AG09309 (cell line): ENCODE measurements at places on chromosomes 3 and 15.

- no peak for DNase-seq
These were observed 157.8 kb upstream of the ROPN1 start for GRCh38 chr3:124149771-124150170.

DNA sequence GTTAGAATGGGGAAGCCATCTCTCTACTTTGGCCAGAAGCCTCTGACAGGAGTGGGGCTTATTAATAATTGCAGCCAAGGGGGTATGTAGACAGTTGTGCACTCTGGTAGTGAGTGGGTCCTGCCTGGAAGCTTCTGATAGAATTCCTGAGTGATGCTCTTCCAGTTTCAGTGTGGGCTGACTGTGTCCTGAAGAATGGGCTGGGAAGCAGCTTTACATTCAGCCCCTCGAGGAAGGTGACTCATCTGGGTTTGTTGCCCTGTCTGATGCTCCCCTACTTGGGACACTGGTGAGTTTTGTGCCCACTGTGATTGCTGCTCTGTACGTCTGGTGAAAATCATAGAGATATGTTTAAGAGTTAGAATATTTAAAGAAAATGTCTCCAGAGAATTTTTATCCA lies 444.7 kb upstream of the RBMS3 start:
- no peak for DNase-seq

- DNase-seq, result no peak
These were observed 98.6 kb downstream of the OXNAD1 start for GRCh38 chr3:16363636-16364035.

- DNase-seq, result no peak
These were observed 58.4 kb downstream of the SCAPER start for GRCh38 chr15:76846782-76847181.

DNA sequence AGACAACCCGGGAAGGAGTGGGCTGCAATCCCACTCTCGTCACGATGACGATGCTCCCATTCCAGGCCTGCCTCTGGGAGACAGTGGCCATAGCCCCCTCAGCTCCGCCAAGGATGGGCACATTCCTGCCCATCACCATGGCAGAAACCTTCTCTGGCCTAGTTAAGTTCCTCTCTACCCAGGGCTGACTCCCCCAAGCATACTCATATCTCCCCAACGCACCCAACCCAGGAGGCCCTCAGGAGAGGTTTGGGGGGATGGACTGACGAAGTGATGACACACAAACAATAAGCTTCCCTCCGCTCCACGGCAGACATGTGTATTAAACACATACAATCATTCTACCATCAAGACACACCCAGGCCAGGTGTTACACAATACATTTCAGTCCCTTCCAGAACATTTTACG lies 60.1 kb downstream of the VGLL4 start:
- no peak for DNase-seq
